ENCODE measurements at places on chromosomes 3 and 15. TPM values are rescaled to one million over a fixed set of nuclear protein-coding genes. Genes with fewer than 3 reads are reported as not detected.

The AHSG gene
- total RNA-seq = not detected

The CHDH gene
- 1.8 TPM for total RNA-seq

The RLBP1 gene
- total RNA-seq = not detected

The CELF6 gene
- 0.09 TPM for total RNA-seq

The ANKRD34C gene
- total RNA-seq = not detected

The STAB1 gene
- not detected for total RNA-seq

The ZBBX gene
- not detected for total RNA-seq

The FGD5 gene
- not detected for total RNA-seq

The GOLGA6L7 gene
- total RNA-seq = not detected

The SEMA7A gene
- 2.9 TPM for total RNA-seq

The IL17RD gene
- 0.83 TPM for total RNA-seq

The RAMAC gene
- 44.8 TPM for total RNA-seq

The UROC1 gene
- total RNA-seq = not detected

The CCR4 gene
- total RNA-seq = not detected

The RASGRP1 gene
- total RNA-seq = 0.40 TPM

The GPR27 gene
- 2.1 TPM for total RNA-seq

The KY gene
- 0.11 TPM for total RNA-seq

The CYP8B1 gene
- not detected for total RNA-seq

The PRR20G gene
- 0.14 TPM for total RNA-seq

The PROK2 gene
- not detected for total RNA-seq

The CCDC39 gene
- not detected for total RNA-seq

The CPNE9 gene
- total RNA-seq = 0.10 TPM

Measured in A549 treated with RU486 at 1 μM for 4 hours (cell line).